ENCODE measurements at places on chromosomes 5 and 9. TPM values are rescaled to one million over a fixed set of nuclear protein-coding genes. Genes with fewer than 3 reads are reported as not detected.

ARHGEF28 gene
- total RNA-seq, result 18.6 TPM

NINJ1 gene
- 35.6 TPM for total RNA-seq

DNA sequence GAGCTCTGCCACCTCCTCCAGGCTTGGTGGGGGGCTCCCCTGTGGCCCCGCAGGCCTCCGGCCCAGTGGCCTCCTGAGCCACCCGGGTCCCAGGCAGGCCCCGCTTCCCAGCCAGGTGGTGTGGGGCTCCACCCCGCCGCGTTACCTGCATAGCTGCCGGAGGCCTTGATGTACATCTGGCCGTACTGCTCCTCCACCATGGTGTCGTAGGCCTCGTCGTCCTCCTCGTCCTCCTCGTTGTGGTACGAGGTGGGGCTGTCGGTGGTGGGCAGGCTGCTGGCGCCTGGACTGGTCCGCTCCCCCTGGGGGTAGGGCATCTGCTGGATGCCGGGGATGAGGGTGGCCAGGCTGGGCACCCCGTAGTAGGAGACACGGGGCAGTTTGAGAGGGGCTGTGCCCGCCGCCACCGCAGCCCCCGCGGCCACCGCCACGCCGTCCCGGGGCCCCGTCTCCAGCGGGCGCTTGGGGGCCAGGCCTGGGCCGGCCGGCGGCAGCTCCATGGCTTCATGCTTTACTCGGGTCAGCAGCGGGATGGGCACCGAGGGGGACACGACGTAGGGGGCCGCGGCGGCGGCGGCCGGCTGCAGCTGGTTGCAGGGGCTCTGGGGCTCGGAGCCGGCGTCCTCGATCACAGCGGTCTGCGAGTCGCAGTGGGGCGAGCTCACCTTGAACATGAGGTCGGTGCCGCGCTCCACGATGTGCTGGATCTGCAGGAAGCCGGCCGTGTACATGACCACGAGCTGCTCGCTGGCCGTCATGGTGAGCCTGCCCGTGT is 45.4 kb downstream of the NACC2 start:
- H3K4me3 ChIP-seq, result no peak overlapping the region
- no peak overlapping the region for H3K27ac ChIP-seq
- no peaks in the 10 kb centered on the region for H3K27me3 ChIP-seq
- peaks cover 74% of the 10 kb centered on the region for H3K4me1 ChIP-seq
- DNase-seq, result peak; percentile 82

- H3K27ac ChIP-seq, result no peak overlapping the region
- H3K27me3 ChIP-seq, result no peaks in the 10 kb centered on the region
- H3K36me3 ChIP-seq, result no peaks in the 10 kb centered on the region
- H3K4me1 ChIP-seq, result no peaks in the 10 kb centered on the region
Observed at GRCh38 chr9:114281473-114282103, 41.3 kb upstream of the ORM1 start.

PCDHA12 gene
- 7.3 TPM for total RNA-seq
